ENCODE measurements at places on chromosomes 4 and X.

DNA sequence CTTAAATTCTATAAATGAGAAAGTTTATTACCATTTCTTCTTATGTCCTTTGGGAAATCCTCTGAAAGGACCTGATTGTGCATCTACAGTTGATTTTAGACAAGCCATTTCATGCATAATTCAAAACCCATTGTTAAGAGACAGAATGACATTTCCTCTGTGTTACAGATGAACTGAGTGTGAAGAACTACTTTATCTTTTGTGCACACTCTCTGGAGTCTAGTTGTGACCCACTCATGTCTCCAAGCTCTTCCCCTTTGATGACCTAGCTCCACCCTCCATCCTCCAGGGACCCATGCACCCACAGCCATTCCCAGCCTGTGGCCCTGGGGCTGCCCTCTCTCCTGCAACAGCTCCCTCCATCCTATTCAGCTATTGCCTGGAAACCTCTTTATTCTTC, 57.5 kb upstream of the BMPR1B start:
- DNase-seq, result no peak

GRCh38 chr4:183860731-183861130, 44.4 kb upstream of the STOX2 start:
- DNase-seq, result no peak

- no peak for DNase-seq
Measured at GRCh38 chr4:185238215-185238681, 28.9 kb downstream of the SNX25 start.

DNA sequence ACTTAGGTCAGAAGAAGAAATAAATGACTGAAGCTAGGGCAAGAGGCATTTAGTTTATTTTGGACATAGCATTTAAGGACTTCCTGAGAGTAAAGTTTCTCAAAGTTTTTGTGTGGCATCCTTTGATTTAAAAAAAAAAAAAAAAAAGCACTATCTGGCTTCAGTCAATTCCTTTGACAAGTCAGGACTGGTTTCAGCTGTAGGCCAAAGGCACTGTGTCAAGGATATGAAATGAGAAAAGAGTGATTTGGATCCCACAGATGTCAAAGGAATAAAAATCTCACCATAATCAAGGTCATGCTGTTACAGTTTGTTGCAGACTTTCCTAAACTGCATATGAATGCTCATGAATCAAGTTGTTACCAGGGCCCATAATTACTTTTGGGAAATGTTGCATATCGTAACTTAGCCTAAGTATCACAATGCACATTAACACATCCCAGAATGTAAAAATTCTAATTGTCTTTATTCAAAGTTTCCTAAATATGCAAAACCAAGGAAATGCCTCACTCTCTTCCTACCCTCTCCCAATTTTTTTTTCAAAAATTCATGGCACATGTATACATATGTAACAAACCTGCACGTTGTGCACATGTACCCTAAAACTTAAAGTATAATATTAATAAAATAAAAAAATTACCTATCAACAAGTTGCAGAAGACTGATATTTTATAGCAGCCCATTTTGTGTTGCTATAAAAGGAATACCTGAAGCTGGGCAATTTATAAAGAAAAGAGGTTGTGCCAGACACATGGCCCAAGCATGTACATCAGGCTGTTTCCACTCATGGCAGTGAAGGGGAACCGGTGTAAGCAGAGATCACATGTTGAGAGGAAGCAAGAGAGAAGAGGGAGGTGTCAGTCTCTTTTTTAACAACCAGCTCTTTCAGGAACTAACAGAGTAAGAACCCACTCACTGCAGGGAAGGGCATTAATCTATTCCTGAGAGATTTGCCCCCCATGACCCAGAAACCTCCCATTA, 33.7 kb upstream of the ADAMTS3 start:
- no peak for DNase-seq

- DNase-seq, result no peak
Measured at GRCh38 chr4:72144241-72144640, 112.4 kb downstream of the NPFFR2 start.

GRCh38 chr4:3288571-3289094, 4.2 kb upstream of the RGS12 start:
- no peak for DNase-seq

DNA sequence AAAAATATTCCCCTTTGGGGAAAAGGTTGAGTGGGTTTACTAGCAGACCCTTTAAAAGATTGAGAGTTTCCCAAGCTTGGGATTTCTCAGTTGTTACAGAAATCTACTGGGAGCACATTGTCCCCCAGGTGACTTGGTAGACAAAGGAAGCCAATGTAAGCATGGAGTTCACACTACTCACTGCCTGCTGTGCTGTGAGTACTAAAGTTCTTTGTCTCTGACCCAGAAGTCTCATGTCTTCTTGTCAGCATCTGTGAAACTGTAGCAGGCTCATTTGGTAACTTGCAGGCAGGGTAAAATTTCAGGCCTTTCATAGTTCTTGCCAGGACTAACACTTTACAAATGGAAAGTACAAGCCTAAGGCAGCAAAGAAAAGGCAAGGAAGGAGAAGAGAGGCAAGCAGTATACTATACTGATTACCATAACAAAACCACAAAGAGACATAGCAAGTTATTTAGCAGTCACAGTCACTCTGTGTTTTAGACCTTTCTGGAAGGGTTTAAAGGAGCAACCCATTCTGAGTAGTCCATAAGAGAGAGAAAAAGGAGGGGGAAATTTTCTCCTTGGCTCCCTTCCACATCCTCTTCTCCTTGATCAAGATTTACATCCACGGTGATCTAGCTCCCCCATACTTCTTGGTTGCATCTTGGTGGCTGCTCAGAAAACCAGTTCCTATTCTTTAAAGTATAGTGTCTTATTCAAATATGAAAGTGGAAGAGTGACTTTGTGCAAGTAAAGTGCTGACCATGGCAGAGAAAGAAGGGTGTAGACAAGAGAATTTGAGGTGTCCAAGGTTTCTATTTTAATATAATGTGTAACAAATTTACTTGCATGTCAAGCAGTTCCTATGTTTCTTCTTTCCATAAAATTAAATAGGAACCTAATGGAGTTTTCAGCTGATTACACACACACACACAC, 160.0 kb upstream of the PDE5A start:
- DNase-seq, result no peak

- no peak for DNase-seq
Measured at GRCh38 chr4:3607690-3608552, 75.7 kb upstream of the LRPAP1 start.
